Stimulated activated CD8-positive, alpha-beta memory T cell treated with anti-CD3 and anti-CD28 coated beads, Interleukin-4, amount 100 ng/mL, for 1 hour (primary cell): ENCODE measurements at places on chromosomes 1 and 21.

DNA sequence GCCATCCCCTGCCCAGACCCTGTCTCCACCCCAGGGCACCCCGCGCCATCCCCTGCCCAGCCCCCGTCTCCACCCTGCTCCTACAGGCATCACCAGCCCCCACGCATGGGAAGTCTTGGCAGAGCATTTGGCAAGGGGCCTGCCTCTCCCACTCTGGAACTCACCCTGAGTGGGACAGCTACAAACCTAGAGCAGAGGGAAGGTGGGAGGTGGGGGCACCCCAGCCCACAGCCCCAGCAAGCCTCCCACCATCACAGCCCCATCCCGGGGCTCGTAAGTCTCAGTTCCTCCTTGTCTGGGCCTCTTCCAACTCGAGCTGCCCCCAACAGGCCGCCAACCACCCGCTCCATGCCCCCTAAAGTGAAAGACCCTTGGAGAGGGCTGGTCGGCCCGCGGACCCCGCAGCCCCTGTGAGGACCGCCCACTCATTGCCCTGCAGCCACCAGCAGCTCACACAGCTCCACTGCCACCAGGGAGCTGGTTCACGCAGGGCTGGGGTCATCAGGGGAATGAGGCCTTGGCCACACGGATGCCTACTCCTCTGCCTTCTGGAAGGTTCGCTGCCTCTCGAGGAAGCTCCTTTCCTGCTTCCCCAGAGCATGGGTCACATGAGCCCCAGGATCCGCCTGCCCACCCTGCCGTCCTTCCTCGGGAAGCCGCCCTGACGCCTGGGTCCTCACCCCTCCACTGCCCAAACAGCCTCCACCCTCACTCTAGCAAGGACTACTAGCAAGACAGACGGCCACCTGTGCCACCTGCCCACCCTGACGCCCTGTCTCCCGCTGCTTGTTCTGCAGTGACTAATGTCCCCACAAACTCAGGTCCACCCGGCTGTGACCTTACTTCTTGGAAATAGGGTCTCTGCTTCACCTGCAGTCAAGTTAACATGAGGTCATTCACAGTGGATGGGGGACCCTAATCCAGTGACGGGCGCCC is 14.4 kb downstream of the MEGF6 start:
- DNase-seq, result no peak

- DNase-seq, result no peak
Observed at GRCh38 chr1:246300626-246301549, 206.2 kb downstream of the SMYD3 start.

DNA sequence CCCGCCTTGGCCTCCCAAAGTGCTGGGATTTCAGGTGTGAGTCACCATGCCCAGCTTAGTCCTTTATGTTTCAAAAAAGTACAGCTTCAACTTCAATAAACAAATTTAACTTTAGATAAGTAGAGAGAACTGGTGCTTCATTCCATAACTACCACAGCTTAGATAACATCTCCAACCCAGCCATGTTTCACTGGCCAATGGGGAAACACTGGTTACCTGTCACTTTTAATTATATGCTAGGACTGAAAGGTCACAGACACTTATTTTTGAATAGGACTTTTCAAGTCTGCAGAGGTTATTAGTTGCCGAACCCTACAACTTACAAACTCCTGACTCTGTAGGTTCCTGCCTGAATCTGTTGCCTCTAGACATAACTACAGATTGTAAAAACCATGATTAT is 56.5 kb upstream of the ST6GALNAC3 start:
- DNase-seq, result no peak

GRCh38 chr21:27721675-27722074 is 754.8 kb upstream of the ADAMTS5 start:
- no peak for DNase-seq

DNA sequence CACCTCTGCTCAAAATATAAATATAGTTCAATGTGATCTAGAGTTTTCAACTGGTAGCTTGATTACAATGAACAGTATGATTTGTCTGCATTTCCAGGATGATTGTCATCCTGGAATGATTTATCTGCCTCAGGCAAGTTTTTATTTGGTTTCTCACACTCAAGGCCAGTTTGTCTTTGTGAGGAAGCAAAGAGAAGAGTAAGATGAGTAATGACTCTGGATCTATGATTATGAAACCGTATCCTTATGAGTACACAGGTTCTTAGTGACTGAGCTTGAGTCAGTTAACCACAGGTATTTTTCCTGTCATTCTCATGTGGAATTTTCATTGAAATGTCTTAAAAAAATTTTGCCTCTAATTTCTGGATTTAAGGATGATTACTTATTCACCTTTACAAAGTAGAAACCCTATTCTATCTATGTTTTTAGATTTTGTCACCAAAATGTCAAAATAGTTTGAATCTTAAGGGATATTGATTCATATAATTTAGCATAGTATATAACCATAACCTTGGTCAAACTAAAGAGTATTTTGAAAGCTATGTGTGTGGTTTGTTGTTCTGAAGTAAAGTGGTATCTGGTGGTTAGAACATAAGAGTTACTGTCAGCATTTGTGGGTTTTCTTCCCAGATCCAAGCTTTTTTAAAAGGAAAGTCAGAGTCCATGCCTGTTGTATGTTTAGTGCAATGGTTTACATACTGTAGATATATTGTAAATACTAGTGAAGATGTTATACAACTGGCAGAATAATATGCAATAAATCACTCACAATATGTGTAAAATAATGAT is 145.0 kb downstream of the RASAL2 start:
- no peak for DNase-seq

DNA sequence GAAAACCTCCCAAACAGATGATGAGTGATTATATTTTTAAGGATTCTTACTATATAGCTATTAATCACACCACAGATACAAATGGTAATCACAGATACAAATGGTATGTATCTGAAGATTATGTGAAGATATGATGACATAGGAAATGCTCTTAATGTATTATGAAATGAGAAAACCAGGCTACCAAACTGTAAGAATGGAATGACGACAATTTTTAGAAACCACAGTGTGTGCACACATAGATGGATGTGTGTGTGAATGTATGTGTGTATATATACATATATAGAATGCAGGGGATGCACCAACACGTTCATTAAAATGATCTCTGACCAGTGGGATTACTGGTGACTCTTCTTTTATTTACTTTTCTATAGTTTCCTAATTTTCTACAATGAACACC is 21.5 kb upstream of the ENAH start:
- DNase-seq, result no peak

- no peak for DNase-seq
Observed at GRCh38 chr1:179708434-179709195, 34.5 kb upstream of the FAM163A start.

- no peak for DNase-seq
Observed at GRCh38 chr1:21966247-21967000, 10.4 kb upstream of the CELA3B start.

DNA sequence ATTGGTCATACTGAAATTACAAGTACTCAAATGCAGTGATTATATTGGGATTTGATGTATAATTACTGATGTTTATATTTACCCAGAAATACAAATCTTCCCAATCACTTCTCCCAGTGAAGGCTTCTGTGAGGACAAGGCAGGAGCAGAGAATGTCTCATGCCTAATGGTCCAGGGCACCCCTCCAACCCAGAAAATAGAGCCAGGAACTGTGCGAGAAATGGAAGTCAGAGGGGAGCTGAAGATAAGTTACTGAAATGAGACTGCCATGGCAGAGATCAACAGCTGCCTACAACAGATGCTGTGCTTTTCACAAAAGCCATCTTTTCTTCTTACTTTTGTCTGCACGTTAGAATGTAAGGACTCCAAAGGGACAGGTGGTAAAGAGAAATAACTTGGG is 171.2 kb downstream of the TTLL7 start:
- DNase-seq, result no peak
